CD8-positive, alpha-beta memory T cell (primary cell): ENCODE measurements at places on chromosomes 1 and 21. TPM values are rescaled to one million over a fixed set of nuclear protein-coding genes. Genes with fewer than 3 reads are reported as not detected.

- H3K4me3 ChIP-seq: no peak overlapping the region
- H3K27me3 ChIP-seq: no peaks in the 10 kb centered on the region
- DNase-seq: no peak
Measured at GRCh38 chr1:199447906-199448305, 579.6 kb upstream of the NR5A2 start.

GRCh38 chr1:27935721-27936120 lies 921 bp downstream of the SMPDL3B start:
- no peaks in the 10 kb centered on the region for H3K36me3 ChIP-seq
- DNase-seq: no peak
- no peak overlapping the region for H3K27ac ChIP-seq

GRCh38 chr1:78142736-78143135 lies 97.0 kb downstream of the GIPC2 start:
- peak overlapping the region; percentile 40 for H3K4me3 ChIP-seq
- no peaks in the 10 kb centered on the region for H3K27me3 ChIP-seq

GRCh38 chr1:109910963-109911798 lies 532 bp downstream of the CSF1 start:
- peak overlapping the region; percentile 64 for H3K27ac ChIP-seq
- no peaks in the 10 kb centered on the region for H3K36me3 ChIP-seq
- DNase-seq: no peak

GRCh38 chr1:83620016-83620415 lies 378.9 kb downstream of the TTLL7 start:
- no peaks in the 10 kb centered on the region for H3K4me1 ChIP-seq
- no peaks in the 10 kb centered on the region for H3K36me3 ChIP-seq
- DNase-seq: no peak
- H3K4me3 ChIP-seq: no peak overlapping the region

DNA sequence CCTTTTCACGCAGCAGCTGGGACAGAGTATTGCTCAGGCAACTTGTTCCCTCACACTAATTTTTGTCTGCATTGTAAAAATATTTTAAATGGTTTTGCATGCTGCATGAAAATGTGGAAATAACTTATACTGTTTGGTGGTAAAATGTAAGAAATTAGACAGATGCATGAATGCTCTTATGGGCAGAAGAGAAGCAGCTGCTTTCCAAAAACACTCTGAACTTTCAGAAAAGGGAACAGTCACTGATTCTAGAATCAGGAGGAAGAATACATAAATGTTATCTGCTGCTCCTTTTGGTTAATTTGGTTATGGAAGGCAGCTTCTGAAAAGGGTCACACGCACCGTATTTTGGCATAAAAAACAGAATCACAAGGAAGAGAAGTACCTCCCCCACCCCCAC lies 87.0 kb upstream of the RUNX1 start:
- no peak overlapping the region for H3K4me3 ChIP-seq
- H3K27ac ChIP-seq: no peak overlapping the region
- no peaks in the 10 kb centered on the region for H3K36me3 ChIP-seq
- no peaks in the 10 kb centered on the region for H3K27me3 ChIP-seq

DNA sequence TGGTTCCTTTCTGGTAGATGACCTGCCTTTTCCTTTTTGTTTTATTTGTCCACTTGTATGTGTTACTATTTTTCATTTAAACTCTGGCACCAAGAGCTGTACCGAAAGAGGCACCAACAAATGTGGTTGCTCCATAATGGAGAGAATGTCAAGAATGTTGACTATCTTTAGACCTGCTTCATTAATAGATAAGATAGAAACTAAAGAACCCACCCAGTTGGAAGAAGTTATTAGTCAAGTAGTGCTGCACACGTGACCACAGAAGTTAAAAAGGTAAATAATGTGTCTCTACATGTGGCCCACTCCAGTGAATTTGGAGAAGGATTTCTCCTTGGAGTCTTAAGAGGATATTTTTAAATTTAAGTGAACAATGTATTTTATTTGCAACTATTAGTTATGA lies 9.3 kb downstream of the ATP1A1 start:
- DNase-seq: no peak
- H3K27ac ChIP-seq: no peak overlapping the region
- H3K4me3 ChIP-seq: no peak overlapping the region
- H3K27me3 ChIP-seq: no peaks in the 10 kb centered on the region

GRCh38 chr1:28927648-28928313 lies 13.4 kb downstream of the EPB41 start:
- no peaks in the 10 kb centered on the region for H3K27me3 ChIP-seq
- peak overlapping the region; percentile 23 for H3K4me3 ChIP-seq
- peak overlapping the region; percentile 57 for H3K27ac ChIP-seq
- peaks cover 86% of the 10 kb centered on the region for H3K4me1 ChIP-seq

DNA sequence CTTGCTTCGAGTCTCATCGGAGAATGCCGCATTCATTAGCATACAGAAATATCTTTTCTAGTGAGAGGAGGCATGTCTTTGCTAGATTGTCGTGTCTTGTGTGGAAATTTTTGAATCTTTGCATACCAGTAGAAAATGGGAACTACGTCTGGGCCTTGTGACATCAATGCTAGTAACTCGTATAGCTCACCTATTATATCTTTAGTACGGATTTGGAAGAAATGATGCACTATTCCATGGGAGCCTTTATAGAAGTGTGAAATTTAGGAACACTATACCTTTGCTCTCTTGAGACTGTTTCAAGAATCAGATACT lies 835 bp downstream of the UHMK1 start:
- no peaks in the 10 kb centered on the region for H3K27me3 ChIP-seq
- peaks cover 27% of the 10 kb centered on the region for H3K4me1 ChIP-seq

DNA sequence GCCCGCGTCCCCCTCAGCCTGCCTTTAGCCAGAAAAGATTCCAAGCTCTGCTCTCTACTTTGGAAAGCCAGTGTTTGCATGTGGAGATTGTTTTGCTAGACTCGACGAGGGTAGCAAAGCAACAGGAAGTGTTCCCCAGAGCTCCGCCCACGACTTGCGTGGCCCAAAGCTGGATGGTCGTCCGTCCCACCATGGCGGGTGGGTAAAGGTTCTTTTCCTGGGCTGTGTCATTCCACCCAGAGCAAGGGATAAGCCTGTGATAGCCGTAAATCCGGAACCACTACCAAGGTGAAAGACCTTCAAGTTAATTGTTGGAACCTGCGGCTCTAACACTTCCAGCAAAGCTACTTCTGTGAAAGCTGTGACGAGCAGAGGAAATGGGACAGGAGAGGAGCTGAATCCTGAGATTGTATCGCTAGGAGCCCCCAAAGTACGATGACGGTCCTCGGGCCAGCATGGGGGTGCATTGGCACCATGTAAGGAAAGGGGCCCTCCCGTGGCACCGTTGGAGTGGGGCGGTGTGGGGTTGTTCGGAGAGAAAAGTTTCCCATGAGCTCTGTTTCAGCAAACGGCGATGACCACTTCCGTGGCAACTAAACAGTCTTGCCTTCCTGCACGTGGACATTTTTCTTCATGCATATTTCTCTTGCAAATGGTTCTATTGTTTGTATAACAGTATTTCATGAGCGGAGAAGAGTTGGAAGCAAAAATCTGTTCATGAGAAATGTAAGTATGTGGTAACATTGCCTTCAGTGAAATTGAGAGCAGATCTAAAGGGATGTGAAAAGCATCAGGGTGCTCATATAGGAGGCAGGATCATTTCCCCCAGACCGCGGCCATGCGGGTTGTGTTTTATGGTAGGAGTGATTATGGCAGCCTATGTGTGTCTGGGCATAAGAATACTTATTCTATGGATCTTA lies 8.4 kb downstream of the MX2 start:
- peaks cover 54% of the 10 kb centered on the region for H3K4me1 ChIP-seq
- peak overlapping the region; percentile 49 for H3K27ac ChIP-seq
- no peaks in the 10 kb centered on the region for H3K27me3 ChIP-seq
- no peaks in the 10 kb centered on the region for H3K36me3 ChIP-seq

S100A12 gene
- not detected for polyA plus RNA-seq

SHISA4 gene
- 0.41 TPM for polyA plus RNA-seq

RUNX3 gene
- 107 TPM for polyA plus RNA-seq

CNN3 gene
- polyA plus RNA-seq: 2.8 TPM

TMEM82 gene
- not detected for polyA plus RNA-seq

OR10K1 gene
- polyA plus RNA-seq: not detected
